ENCODE measurements at places on chromosomes 12 and 14. TPM values are rescaled to one million over a fixed set of nuclear protein-coding genes. Genes with fewer than 3 reads are reported as not detected.

- no peaks in the 10 kb centered on the region for H3K36me3 ChIP-seq
- no peaks in the 10 kb centered on the region for H3K27me3 ChIP-seq
- H3K4me1 ChIP-seq: no peaks in the 10 kb centered on the region
- no peak for DNase-seq
- H3K4me3 ChIP-seq: no peak overlapping the region
These were observed 31.5 kb downstream of the GPR65 start for GRCh38 chr14:88036422-88036821.

DNA sequence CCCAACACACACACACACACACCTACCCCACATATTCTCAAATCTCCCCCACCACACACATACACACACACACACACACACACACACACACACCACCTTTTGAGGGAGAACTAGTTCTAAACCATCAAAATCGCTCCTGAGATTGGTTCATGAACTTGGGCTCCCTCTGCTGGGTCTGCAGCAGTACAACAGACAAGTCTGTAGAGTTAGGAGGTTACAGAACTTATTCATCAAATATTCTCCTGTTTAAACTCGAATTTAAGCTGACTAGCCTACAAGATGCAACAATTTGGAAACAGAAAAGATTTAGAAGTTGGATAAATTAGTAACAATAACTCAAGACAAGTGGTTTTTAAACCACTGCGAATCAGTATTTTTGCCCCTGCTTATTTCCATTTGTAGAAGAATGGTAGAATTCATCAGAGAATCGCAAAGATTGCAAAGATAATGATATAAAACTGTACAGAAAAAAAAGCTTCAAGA is 136.4 kb upstream of the USP15 start:
- no peaks in the 10 kb centered on the region for H3K27me3 ChIP-seq
- no peak overlapping the region for H3K27ac ChIP-seq
- H3K4me1 ChIP-seq: no peaks in the 10 kb centered on the region

GRCh38 chr12:24396224-24396623 is 446.8 kb upstream of the SOX5 start:
- no peaks in the 10 kb centered on the region for H3K36me3 ChIP-seq
- no peaks in the 10 kb centered on the region for H3K27me3 ChIP-seq
- H3K4me1 ChIP-seq: no peaks in the 10 kb centered on the region
- no peak overlapping the region for H3K27ac ChIP-seq
- no peak overlapping the region for H3K4me3 ChIP-seq

- no peak for DNase-seq
- no peaks in the 10 kb centered on the region for H3K27me3 ChIP-seq
- no peaks in the 10 kb centered on the region for H3K36me3 ChIP-seq
- H3K27ac ChIP-seq: no peak overlapping the region
- H3K4me3 ChIP-seq: no peak overlapping the region
These were observed 39.0 kb upstream of the HIF1A start for GRCh38 chr14:61656341-61656740.

GRCh38 chr12:117360551-117361346 is 677 bp downstream of the NOS1 start:
- no peak overlapping the region for H3K27ac ChIP-seq
- H3K4me3 ChIP-seq: no peak overlapping the region
- no peaks in the 10 kb centered on the region for H3K36me3 ChIP-seq
- no peaks in the 10 kb centered on the region for H3K4me1 ChIP-seq
- H3K27me3 ChIP-seq: peaks cover 12% of the 10 kb centered on the region

GRCh38 chr12:1622406-1622805 is 6.6 kb upstream of the WNT5B start:
- no peak overlapping the region for H3K27ac ChIP-seq
- H3K4me1 ChIP-seq: no peaks in the 10 kb centered on the region
- no peak overlapping the region for H3K4me3 ChIP-seq
- H3K36me3 ChIP-seq: no peaks in the 10 kb centered on the region
- no peak for DNase-seq

DNA sequence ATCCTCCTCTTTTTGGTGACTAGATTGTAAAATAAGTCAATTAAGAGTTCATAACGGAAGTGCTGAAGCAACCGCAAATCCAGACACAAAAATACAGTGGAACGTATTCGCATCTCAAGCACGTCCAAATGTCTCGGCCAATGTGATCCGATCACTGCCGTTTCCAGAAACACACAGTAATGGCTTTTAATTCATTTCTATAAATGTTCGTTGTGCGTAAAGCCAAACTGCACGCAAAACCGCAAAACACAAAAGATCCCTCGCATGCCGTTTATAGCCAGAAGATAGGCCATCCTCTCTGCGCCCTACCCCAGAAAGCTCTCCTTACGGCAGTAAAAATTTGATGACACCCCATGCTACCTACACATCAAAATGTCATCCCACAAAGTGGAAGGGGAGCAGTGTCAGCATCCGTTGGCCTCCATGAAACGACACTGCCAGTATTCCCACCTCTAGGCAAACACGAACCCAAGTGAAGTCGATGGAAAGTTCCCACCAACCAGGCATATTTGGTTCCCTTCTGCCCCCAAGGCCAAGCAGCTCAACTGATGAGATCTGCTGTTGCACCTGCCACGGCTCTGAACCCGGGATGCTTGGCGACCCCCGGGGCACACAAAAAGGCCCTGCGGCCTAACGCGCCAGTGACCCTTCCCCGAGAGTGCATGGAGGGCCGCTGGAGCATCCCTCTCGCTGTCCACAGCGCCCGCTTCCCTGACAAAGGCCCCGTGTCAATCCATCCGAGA is 1.4 kb downstream of the HECTD4 start:
- no peaks in the 10 kb centered on the region for H3K36me3 ChIP-seq
- peak overlapping the region; percentile 88 for H3K27ac ChIP-seq
- peak overlapping the region; percentile 8 for H3K4me3 ChIP-seq
- DNase-seq: no peak

GRCh38 chr12:7966563-7966962 is 30.6 kb upstream of the SLC2A3 start:
- H3K27ac ChIP-seq: no peak overlapping the region
- no peaks in the 10 kb centered on the region for H3K36me3 ChIP-seq

DNA sequence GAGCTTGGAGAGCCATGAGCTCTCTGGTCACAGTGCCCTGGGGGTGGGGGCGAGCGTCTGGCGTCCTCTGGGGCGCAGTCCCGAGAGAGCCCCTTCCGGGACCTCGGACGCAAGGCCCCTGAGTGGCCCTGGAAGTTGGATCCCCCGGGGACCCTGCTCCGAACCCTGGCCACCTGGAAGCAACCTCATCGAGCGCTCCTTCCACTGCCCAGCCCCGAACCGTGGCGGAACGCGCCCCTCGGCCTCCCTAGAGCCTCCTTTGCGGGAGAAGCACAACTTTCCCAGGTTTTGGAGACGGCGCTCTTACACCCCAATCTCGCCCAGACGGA is 1.2 kb downstream of the NOS1 start:
- no peak overlapping the region for H3K27ac ChIP-seq
- no peaks in the 10 kb centered on the region for H3K4me1 ChIP-seq
- no peaks in the 10 kb centered on the region for H3K36me3 ChIP-seq
- H3K4me3 ChIP-seq: no peak overlapping the region
- peaks cover 12% of the 10 kb centered on the region for H3K27me3 ChIP-seq

DNA sequence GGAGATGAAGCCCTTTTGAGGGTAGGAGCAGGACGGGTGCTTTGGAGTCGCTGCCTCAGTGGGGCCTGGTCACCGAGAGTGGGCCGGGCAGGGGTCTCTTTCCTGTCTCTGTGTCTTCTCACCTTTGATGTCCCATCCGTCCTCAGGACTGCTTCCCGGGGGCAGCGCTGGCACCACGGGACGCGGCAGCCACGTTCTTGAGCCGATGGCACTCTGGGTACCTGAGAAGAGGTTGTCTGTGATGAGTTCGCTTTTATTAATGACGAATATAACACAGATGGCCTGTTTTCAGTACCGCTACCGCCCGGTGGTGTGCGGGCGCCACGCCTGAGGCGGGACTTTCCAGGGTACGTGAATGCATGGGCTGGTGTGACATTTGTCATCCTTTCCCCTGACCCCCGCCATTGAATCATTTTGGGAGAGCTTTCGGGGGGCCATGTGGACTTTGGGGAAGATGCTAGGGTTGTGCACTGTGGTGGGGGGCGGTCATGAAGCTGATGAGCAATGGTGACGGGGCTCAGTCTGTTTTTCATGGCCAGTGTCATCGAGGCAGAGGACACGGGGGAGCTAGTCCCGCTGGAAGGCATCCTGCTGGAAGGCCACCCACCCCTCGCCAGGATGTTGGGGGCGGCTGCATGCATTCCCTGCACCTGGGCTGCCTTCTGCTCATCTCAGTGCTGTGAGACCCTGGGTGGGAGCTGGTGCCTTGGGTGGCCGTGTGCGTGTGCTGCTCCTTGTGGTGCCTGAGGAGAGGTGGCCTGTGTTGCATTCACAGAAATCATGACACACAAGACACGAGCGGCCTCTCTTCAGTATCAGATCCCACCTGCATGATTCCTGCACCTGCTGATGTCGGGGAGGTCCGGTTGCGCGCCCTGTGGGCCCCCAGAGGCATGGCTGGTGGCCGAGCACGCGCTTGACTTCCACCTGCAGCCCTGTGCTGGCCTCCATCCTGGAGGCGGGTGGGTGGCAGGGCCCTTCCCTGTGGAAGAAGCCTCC is 162.5 kb upstream of the RTL1 start:
- H3K4me3 ChIP-seq: no peak overlapping the region
- DNase-seq: no peak
- H3K4me1 ChIP-seq: no peaks in the 10 kb centered on the region
- H3K27ac ChIP-seq: no peak overlapping the region
- no peaks in the 10 kb centered on the region for H3K36me3 ChIP-seq

DNA sequence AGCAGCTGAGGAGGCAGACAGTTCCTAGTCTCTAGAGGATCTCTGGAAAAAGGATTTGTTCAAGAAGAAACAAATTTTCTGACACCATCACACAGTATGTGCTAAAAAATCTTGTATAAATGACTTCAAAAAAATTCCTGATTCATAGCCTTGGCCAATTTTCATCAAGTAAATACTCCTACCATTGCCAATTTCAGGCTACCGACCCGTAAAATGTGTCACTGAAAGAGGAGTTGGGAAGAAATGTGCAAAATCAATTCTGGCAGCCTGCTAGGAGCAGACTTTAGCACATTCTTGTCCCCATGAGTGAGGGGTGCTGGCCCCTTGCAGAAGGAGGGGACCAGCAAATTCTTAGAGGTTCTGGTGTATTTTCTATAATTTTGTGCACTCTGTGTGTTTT is 109.4 kb downstream of the TMEM30B start:
- H3K4me1 ChIP-seq: no peaks in the 10 kb centered on the region
- no peak for DNase-seq
- no peaks in the 10 kb centered on the region for H3K27me3 ChIP-seq
- no peak overlapping the region for H3K4me3 ChIP-seq

Gene CHGA
- total RNA-seq: 0.56 TPM

Gene AMN1
- total RNA-seq: 21.0 TPM

Gene PIWIL1
- 0.22 TPM for total RNA-seq

Gene KCNJ8
- total RNA-seq: 11.6 TPM

Gene DIO2
- total RNA-seq: 368 TPM

Gene CCDC38
- total RNA-seq: not detected

Gene MAP3K9
- 9.8 TPM for total RNA-seq

Gene TRIM9
- 1.7 TPM for total RNA-seq

Gene C14orf180
- 0.50 TPM for total RNA-seq

Gene REM2
- total RNA-seq: 0.54 TPM

All from thyroid gland (tissue), 4 donors.